Mesangial cell (primary cell): ENCODE measurements at places on chromosomes 6 and 20. TPM values are rescaled to one million over a fixed set of nuclear protein-coding genes. Genes with fewer than 3 reads are reported as not detected.

The MAP7 gene
- 2.8 and 4.8 TPM in 2 replicates for total RNA-seq

The RBPJL gene
- total RNA-seq: not detected in 2 replicates

The SLC22A2 gene
- total RNA-seq: 0.16 and 0.38 TPM in 2 replicates

The WFDC10B gene
- total RNA-seq: not detected in 2 replicates

The ULBP1 gene
- 0.81 and 2.8 TPM in 2 replicates for total RNA-seq

The HCRTR2 gene
- not detected in 2 replicates for total RNA-seq

The CHMP4B gene
- total RNA-seq: 33.1 and 34.1 TPM in 2 replicates
